Amygdala (tissue), 56 donors: ENCODE measurements at places on chromosomes 3 and 15.

DNA sequence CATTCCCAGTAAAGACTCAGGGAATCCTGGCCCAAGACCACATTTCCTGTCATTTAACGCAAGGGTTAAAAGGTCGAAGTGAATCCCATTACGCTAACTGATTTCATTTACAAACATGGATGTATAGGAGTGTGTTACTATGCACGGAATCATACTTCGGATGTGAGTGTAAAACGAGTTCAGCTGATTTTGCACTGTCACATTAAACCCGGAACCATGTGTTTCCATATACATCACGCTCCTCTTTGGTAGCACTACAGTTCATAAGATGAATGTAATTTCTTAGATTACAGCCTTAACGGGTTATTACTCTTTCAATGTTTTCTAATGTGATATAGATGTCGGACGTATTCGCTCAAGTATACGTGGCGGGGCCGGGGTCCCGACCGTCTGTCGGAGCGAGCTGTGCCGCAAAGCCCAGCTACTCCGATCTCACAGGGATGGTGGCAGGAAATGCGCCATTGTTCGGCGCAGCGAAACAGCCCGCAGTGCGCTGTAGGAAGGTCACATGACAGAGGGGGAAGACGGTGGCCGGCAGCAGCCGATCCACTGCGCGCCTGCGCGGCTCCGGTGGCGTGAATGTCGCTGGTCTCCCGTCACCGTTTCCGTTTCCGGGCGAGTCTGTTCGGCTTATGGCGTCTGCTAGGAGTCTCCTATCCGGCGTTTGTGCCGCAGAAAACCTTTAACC, 97.3 kb downstream of the NPAP1 start:
- DNase-seq, result peak; percentile 43

DNA sequence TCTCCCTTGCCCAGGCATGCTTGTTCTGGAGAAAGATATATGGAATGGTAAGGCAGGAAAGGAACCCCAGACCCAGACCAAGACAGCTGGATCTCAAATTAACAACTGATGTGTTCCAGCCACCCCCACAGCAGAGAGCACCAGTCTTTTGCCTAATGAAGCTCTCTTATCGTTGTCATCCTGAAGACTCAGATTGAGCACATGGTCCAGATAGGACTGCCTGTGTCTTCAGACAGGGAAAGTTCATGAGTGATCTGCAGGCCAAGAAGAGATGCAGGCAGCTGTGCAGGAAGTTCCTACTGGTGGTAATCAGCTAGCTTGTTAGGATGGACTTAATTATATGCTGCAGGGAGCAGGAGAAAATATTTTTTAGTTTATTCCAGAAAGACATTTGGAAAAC, 53.3 kb downstream of the PPP2R3A start:
- no peak for DNase-seq

- no peak for DNase-seq
Observed at GRCh38 chr3:23546181-23546580, 259.6 kb upstream of the UBE2E1 start.

- DNase-seq, result no peak
Observed at GRCh38 chr3:110577854-110578253, 493.8 kb upstream of the NECTIN3 start.

DNA sequence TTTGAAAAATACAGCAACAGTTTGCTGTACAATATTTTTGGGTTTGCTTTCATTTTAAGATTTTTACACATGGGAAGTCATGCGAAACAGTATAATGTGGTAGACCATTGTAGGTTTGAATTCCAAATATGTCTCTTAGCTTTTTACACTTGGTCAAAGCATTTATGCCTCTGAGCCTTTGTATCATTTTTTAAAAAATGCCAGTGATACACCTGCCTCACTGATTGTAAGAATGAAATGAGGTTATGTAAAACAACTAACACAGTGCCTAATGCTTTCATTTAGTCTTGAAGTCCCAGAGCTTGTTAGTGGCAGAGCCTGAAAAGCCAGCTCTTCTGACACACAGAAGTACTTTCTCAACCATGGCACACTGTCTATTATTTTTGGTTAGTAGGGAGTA, 202.0 kb downstream of the UBE2E2 start:
- no peak for DNase-seq

DNA sequence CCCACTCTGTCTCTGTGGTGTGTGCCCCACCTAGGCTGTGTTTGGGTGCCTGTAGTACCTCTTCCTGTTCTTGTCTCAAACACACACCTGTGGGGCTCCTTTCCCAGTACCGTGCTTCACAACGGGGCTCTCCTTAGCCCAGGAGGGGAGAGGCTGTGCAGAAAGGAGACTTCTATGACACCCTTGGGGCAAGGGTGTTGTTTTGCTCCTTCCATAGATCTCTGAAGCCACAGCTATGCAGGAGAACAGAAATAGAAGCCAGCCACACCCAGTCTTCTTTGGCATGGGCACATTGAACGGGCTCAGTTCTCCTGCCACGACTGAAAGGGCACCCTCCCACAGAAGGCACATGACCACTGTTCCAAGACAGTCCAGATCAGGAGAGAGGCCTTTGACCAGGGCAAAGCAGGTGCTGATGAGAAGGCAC, 74.3 kb downstream of the LIPC start:
- DNase-seq, result no peak

DNA sequence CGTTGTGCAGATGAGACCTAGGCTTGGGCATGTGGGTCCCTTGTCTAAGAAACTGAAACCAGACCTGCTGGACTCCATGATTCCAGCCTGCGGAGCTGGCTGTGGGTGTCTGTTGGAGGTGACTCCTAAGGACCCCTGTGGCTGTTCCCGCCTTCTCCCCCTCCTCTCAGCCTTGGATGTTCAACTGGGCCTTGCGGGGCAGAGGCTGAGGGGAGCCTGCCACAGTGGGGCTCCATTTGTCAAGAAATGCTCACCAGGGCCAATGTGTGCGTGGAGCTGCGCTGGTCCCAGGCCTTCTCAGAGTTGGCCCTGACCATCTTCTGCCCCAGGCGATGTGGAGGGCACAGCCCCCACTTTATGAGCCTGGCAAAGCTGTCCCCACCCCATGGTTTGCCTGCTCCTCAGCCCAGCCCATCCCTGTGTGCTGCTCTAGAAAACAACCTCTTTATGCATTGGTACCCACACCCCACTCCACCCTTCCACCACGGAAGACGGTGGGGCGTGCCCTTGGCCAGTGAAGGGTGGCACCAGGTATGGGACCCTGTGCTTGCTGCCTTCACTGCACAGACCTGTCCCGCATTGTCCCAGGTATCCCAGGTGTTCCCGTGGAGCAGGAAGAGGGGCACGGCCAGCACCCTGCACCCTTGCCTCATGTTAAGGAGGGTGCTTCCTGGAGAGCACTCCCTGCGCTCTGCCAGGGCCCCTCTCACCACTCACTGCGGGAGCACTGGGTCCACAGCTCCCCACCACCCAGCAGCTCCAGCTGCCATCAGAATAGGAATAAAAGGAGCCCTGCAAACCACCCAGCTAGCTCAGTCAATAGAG, 7.9 kb downstream of the MESP2 start:
- no peak for DNase-seq

DNA sequence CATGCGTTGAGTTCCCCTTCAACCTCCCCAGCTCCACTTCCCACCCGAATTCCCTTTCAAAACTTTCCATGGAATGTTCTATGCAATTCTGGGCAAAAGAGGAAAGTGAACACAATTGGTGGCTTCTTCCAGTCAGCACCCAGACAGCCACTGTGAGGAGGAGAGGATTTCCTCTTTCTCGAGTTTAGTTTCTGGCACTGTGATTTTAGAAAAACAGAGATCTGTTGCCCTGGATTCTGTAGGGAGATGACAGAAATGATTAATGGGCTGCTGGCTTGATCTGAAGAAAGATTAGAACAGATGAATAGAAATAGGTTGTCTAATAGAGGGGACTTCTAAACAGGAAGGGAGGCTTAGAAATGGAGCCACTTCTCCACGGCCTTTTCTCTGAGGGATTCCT, 172.0 kb downstream of the MCTP2 start:
- DNase-seq, result no peak

DNA sequence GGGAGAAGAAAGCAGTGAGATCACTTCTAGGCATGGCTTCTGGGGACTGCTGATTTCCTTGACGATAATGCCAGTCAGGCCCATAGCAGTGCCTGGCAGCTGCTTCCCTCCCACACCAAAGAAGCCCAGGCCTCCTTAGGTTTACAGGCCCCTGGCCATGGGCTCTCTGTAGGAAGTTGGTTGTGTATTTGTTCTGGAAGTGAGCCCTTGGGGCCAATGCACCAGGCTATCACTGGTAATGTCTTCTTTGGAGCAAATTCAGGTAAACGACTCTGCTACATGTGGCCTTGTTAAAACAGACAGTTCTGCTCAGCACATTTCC, 89.3 kb downstream of the CCNL1 start:
- no peak for DNase-seq

- no peak for DNase-seq
Observed at GRCh38 chr3:10702961-10703740, 112.9 kb upstream of the SLC6A11 start.
